ENCODE measurements at places on chromosomes 16 and 17. TPM values are rescaled to one million over a fixed set of nuclear protein-coding genes. Genes with fewer than 3 reads are reported as not detected.

GRCh38 chr16:2697401-2697948 lies 15.2 kb downstream of the KCTD5 start:
- H3K36me3 ChIP-seq: no peaks in the 10 kb centered on the region
- no peaks in the 10 kb centered on the region for H3K4me1 ChIP-seq
- no peaks in the 10 kb centered on the region for H3K27me3 ChIP-seq
- no peak overlapping the region for H3K27ac ChIP-seq
- DNase-seq: no peak

DNA sequence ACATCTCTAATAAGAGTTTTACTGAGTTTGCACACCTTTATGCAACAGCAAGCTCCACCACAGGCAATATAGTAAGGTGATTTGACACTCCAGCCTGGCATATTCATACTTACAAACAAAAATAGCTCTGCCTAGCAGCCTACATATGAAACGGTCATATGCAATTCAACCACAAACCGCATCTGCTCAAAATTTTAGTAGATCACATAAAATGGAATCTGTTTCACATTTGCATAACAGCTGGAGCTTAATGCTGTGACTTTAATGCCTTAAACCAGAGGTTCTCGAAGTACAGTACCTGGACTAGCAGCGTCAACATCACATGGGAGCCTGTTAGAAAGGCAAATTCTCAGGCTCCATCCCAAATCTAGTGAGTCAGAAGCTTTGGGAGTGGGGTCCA lies 578.4 kb downstream of the CDH11 start:
- no peaks in the 10 kb centered on the region for H3K4me1 ChIP-seq
- no peak overlapping the region for H3K27ac ChIP-seq
- no peak overlapping the region for H3K4me3 ChIP-seq

DNA sequence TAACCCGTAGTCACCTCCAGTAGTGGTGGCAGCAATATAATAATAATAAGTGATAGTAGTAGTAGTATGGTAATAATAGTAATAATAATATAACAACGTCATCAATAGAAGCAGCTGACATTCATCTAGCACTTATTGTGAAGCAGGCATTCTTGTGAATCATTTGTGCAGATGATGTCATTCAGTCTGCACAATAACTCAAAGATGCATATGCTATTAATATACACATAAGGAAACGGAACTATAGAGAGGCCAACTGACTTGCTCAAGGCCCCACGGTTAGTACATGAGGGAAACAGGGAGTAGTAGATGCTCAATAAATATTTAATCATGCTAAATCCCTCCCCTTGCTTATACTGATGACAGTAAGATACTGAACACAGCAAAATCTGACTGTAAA lies 35.4 kb upstream of the GAN start:
- H3K27ac ChIP-seq: no peak overlapping the region
- DNase-seq: peak; percentile 62
- no peaks in the 10 kb centered on the region for H3K4me1 ChIP-seq

GRCh38 chr16:85563515-85564276 lies 49.4 kb upstream of the GSE1 start:
- no peaks in the 10 kb centered on the region for H3K27me3 ChIP-seq
- H3K4me1 ChIP-seq: no peaks in the 10 kb centered on the region
- DNase-seq: no peak
- H3K27ac ChIP-seq: no peak overlapping the region

DNA sequence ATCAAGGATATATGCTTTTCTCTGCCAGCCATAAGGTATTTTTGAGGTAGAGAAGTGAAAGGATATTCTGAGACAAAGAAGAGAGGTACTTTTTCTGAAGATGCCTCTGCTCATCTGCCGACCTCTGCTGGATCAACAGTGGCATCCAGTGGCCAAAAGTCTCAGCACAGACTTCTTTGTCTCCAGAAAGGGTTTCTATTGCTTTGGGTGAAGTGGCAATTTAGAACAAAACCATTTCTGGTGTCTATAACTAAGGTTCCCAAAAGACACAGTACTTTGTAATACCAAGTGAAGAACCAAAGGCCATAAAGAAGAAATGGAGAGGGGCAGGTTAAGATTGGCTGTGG lies 155.2 kb upstream of the C17orf78 start:
- no peaks in the 10 kb centered on the region for H3K27me3 ChIP-seq
- no peak overlapping the region for H3K4me3 ChIP-seq
- peaks cover 13% of the 10 kb centered on the region for H3K4me1 ChIP-seq
- peak; percentile 65 for DNase-seq
- H3K36me3 ChIP-seq: peaks cover 3% of the 10 kb centered on the region

GRCh38 chr16:2392025-2392424 lies 37.2 kb upstream of the CCNF start:
- DNase-seq: no peak
- H3K36me3 ChIP-seq: no peaks in the 10 kb centered on the region
- no peak overlapping the region for H3K27ac ChIP-seq
- no peaks in the 10 kb centered on the region for H3K4me1 ChIP-seq

DNA sequence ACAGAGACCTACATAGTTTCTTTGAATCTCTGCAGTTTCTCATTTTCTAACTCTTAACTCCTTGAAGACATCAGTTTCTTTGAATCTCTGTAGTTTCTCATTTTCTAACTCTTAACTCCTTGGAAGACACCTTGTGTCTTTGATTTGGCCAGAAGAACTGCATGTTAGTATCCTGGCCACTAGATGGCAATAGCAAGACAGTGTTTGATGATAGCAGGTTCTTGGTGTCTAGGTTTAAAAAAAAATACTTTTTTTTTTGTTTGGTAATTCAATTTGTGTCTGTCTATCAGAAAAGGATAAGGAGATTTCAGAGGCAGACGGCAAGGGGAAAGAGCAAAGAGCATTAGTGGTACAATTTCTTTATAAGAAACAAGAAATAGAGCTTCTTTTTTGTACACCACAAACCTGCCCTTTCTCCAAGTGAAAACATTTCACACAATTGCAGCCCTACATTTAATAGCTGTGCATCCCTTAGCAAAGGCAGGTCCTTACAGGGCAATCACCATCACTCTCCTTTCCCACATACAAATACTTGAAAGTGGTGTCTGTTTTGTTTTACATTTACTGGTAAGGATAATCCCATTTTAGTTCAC lies 1324.9 kb upstream of the CDH8 start:
- H3K4me3 ChIP-seq: no peak overlapping the region
- H3K27me3 ChIP-seq: no peaks in the 10 kb centered on the region
- DNase-seq: peak; percentile 64
- no peaks in the 10 kb centered on the region for H3K4me1 ChIP-seq
- no peak overlapping the region for H3K27ac ChIP-seq

DNA sequence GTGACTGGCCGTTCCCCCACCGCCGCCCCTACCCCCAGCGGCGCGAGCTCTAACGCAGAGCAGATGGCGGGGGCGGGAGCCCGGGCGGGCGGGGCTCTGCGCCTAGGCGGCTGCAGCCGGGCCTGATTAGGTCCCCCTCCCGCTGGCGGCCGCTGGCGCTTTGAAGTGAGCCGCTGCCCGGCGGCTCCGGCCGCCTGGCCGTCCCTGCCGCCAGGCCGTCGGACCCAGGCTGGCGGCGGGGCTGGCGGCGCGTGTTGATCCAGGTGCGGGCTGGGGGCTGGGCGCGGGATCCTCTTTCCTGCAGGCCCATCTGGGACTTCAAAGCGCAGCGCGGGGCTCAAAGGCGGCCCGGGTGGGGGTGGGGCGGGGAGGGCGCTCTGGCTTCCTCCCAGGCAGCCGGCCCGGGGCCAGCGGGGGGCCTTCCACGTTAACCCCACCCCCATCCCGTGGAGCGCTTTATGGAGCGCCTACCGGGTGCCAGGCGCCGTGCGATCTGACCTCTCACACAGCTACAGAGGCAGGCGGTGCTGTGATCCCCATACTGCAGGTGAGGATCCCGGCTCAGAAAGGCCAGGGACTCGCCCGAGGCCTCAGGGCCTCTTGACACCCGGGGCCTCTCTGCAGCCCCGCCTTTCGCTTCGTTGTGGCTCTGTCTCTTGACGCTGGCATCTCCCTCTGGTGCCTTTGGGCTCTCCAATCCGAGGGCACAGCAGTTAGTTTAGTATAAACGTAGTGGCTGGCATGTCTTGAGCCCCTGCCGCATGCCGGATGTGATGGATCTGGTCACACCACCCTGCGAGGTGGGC lies 80.0 kb upstream of the NKD1 start:
- peak; percentile 24 for DNase-seq
- H3K4me1 ChIP-seq: no peaks in the 10 kb centered on the region
- peaks cover 24% of the 10 kb centered on the region for H3K27me3 ChIP-seq
- no peaks in the 10 kb centered on the region for H3K36me3 ChIP-seq
- H3K27ac ChIP-seq: no peak overlapping the region
- H3K4me3 ChIP-seq: peak overlapping the region; percentile 42

DNA sequence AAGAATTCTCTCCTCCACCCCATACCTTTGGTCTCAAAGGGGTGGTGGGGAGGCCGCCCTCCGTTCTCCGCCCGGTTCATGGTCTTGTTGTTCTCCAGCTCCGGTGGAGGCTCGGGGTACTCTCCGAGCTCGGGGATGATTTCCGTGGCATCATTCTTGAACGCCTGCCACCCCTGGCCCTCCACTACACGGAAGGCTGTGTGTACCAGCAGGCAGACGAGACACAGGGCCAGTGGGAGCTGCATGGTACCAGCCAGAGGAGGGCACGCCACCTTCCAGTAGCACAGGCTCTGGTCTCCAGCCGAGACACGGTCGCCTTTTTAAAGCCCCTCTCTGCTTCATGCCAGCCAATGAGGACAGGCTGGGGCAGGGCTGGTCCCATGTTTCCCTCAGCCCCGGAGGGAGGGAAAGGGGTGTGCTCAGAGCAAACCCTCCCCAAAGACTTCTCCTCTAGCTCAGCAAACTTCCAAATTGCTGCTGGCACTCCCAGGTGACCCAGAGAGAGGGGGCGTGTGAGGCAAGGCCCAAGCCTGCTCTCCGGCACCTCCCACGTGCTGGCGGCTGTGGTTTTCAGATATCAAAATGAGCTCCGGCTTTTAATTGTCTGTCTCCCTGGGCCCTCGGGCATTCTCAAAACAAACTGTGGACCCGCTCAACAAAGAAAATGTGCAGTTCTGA lies at the start of gene SOST:
TSS of gene SOST (minus strand) at position 295 of the 678 bp plus-strand sequence. CDS start at position 245, 50 bp downstream.
- H3K27ac ChIP-seq: no peak within 1 kb of the TSS
- no peak within 1 kb of the TSS for H3K4me3 ChIP-seq
- H3K27me3 ChIP-seq: 0 out of 2 replicates have a peak, but pooled peaks cover 13% of the 10 kb centered on the region

GRCh38 chr17:61416540-61417363 lies 17.1 kb downstream of the TBX2 start:
- H3K27ac ChIP-seq: no peak overlapping the region
- peaks cover 23% of the 10 kb centered on the region for H3K27me3 ChIP-seq
- H3K4me3 ChIP-seq: peak overlapping the region; percentile 34
- H3K36me3 ChIP-seq: no peaks in the 10 kb centered on the region
- DNase-seq: peak; percentile 90

GRCh38 chr16:58027161-58027915 lies 1.8 kb downstream of the MMP15 start:
- peaks cover 8% of the 10 kb centered on the region for H3K4me1 ChIP-seq
- no peaks in the 10 kb centered on the region for H3K36me3 ChIP-seq
- H3K27ac ChIP-seq: no peak overlapping the region
- H3K27me3 ChIP-seq: no peaks in the 10 kb centered on the region
- DNase-seq: peak; percentile 43

DNA sequence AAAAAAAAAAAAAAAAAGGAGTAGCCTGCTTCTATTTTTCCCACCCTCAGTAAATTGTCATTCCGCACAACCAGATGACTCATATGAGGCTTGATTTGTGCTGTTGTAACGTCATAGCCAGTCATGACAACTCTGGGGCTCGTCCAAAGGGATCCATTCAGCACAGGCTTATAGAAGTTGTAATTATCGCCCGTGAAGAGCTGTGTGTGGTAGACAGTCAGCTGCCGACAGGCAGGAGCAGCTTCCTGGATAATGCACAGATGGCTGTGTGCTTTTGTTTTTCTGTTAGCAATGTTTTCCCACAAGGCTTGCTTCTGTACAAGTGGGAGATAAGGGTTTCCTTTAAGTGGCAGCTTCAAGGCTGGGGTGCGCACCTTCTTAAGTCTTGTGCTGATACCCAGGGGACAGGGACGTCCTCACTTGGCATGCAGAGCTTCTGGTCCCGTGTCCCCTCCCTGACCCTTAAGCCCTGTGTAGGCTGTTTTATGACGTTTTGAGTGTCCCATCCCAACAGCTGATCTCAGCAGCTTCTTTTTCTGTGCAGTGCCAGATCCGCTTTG lies 26.0 kb downstream of the SNX29 start:
- H3K27ac ChIP-seq: no peak overlapping the region
- DNase-seq: peak; percentile 39
- H3K36me3 ChIP-seq: peaks cover 4% of the 10 kb centered on the region
- H3K4me1 ChIP-seq: no peaks in the 10 kb centered on the region
- H3K27me3 ChIP-seq: no peaks in the 10 kb centered on the region
- no peak overlapping the region for H3K4me3 ChIP-seq

- H3K36me3 ChIP-seq: no peaks in the 10 kb centered on the region
- H3K27ac ChIP-seq: peak overlapping the region; percentile 95
- no peaks in the 10 kb centered on the region for H3K27me3 ChIP-seq
- H3K4me1 ChIP-seq: peaks cover 15% of the 10 kb centered on the region
- H3K4me3 ChIP-seq: peak overlapping the region; percentile 72
- peak; percentile 86 for DNase-seq
These were observed 50.8 kb upstream of the CDR2 start for GRCh38 chr16:22425036-22425801.

TMEM220 gene
- 5.6 TPM for total RNA-seq

SF3B3 gene
- total RNA-seq: 69.3 TPM

CTRB1 gene
- total RNA-seq: not detected

ITGB4 gene
- not detected for total RNA-seq

EMP2 gene
- 26.0 TPM for total RNA-seq

ALOX12B gene
- total RNA-seq: not detected

ULK2 gene
- total RNA-seq: 12.0 TPM

VMO1 gene
- not detected for total RNA-seq

CES5A gene
- total RNA-seq: not detected

MPP3 gene
- 6.3 TPM for total RNA-seq

KRT16 gene
- 0.38 TPM for total RNA-seq

FBXL16 gene
- not detected for total RNA-seq

All from GM23248 (cell line).